ENCODE measurements at places on chromosomes 11 and 22.
A peak's percentile ranks its signal among the peaks of the same experiment; 100 is the strongest.

DNA sequence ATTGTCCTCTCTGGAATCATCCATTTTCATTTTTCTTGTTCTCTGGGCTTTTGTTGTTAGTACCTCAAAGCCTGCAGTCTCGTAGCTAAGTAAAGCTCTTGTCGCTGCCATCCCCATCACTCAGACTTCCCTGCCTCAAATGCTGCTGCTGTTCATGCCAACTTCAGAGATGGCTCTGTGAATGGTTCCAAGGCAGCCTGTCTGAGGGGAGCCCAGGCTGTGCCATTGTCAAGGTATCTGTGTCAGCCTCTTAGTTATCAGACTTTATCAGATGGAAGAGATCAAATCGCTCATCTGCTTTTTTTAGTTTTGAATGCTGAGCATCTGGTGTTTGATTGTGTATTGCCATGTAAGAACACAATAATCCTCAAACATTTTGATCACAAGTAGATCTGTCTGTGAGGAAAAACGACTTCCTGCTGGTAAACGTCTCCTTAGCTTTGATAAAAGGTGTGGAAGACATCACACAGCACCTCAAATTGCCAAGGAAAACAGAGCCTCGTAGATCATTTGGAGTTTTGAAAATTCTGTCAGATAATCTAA, 304.2 kb upstream of the ZC3H12C start:
- no peak for DNase-seq

DNA sequence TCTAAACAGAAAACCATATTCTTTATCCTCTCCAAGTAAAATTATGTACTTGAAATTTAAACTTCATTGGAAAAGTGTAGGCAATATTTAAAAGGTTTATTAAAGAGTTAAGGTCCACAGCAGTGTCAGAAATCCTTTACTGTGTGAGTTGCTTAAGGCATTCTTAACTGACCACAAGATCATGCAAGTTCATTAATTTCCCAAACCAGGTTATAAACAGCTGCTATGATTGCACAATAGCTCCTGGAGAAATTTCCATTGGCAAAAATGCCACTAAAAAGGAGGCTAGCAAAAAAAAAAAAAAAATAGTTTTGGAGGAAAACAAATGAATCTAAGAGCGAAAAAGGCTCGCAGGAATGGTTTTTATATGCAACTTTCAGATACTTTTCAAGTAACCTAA, 106.2 kb downstream of the ETS1 start:
- no peak for DNase-seq

- peak; percentile 70 for DNase-seq
Observed at GRCh38 chr22:46373921-46374662, 38.6 kb downstream of the TRMU start.

DNA sequence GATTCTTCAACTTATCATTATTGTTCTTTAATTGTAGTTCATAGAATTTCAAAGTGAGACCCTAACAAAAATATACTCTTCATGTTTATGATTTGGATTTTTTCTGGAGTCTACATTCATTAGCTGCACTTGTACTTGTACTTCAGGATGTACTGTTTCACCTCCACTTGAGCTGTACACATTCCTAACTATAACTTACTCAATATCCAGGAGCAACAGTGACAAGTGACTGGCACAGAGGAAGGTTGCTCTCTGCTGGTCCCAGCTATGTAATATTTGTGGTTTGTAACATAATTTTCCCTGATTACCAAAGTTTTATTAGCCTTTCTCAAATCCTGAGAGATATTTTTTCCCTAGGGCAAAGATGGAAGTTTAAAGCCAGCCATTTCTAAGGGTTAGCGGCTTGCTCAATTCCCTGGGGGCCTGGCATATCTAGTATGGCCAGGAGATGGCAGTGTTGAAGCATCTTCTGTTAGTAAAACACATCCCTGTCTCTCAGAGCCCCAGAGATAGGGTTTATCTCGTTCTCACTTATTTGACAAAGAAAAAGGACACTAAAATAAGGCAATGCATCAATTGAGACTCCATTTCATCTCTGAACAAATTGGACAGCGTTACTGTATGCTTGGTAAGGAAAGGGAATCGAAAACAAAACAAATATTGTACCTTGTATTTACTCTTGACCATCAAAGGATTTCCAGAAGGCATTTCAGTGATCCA, 14.2 kb downstream of the OR52A5 start:
- peak; percentile 67 for DNase-seq

DNA sequence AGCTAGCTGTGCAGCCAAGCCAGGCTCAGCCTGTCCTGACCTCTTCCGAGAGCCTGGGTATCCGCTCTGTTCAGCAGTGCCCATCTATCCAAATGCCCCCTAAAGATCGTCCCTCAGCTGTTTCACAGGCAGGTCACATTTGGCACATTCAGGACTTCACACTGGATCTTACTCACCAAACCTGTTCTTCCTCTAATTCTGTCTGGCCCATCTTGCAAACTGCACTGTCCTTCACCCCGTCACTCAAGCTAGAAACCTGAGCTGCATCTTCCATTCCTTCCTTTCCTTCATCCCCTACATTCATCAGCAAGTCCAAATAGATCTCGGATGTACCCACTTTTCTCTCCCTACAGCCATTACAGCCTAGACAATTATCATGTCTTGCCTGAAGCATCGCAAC, 60.7 kb upstream of the CSNK2A3 start:
- no peak for DNase-seq

DNA sequence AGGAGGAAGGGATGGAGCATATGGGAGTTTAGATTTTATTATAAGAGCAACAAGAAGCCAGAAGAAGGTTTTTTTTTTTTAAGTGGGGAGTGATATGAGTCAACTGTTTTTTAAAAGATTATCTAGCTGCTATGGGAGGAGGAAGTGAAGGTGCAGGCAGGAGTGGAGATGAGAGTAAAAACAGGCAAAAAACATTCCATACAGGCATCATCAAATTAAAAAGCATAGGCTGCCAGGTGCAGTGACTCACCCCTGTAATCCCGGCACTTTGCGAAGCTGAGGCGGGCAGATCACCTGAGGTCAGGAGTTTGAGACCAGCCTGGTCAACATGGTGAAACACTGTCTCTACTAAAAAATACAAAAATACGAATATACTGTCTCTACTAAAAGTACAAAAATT, 368.4 kb upstream of the MTNR1B start:
- DNase-seq: no peak

- no peak for DNase-seq
Observed at GRCh38 chr11:100459811-100460210, 227.3 kb upstream of the ARHGAP42 start.

DNA sequence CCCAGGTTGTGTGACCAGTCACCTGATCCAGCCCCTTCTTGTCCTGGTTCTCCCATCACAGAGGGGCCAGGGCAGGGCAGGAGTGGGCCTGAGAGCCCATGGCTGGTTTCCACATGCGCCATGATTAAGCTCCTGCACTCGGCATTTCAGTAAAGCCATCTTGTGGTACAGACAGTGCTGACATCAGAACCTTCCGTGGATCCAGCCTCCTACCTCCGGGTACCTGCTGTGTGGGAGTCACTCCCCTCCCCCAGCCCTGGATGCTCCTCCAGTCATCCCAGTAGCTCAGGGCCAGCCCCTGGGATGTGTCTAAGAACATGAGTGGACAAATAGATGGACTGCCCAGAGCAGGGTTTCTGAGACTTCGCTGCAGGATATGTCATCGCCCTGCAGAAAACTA, 22.1 kb upstream of the MGAT3 start:
- no peak for DNase-seq

GRCh38 chr11:128465946-128466705, 121.2 kb downstream of the ETS1 start:
- no peak for DNase-seq

GRCh38 chr11:47775240-47775869, 8.2 kb upstream of the FNBP4 start:
- DNase-seq: no peak

- DNase-seq: no peak
Observed at GRCh38 chr11:58963551-58964104, 24.3 kb downstream of the GLYATL1 start.

GRCh38 chr22:41976070-41976901, 7.0 kb downstream of the SEPTIN3 start:
- DNase-seq: no peak

DNA sequence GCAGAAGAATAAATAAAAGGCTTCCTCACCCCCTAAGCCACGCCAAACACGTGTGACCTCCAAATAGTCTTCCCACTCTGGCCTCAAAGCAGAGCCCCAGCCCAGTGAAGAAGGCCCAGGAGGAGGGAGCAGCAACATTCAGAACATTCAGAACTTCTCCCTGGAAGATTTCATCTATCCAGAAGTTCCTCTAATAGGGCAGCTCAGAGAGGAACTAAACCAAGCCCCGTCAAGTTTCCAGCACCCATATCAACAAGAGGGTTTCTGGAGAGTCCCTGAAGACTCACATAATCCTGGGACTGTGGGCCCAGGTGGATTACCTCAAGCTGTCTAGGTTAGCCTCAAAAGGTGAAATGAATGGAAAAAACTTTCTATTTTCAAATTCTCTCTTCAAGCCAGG, 39.4 kb downstream of the PC start:
- peak; percentile 3 for DNase-seq

- DNase-seq: no peak
Observed at GRCh38 chr11:14336507-14337503, 22.2 kb downstream of the RRAS2 start.

GRCh38 chr22:24579258-24579601, 13.6 kb downstream of the LRRC75B start:
- DNase-seq: no peak

DNA sequence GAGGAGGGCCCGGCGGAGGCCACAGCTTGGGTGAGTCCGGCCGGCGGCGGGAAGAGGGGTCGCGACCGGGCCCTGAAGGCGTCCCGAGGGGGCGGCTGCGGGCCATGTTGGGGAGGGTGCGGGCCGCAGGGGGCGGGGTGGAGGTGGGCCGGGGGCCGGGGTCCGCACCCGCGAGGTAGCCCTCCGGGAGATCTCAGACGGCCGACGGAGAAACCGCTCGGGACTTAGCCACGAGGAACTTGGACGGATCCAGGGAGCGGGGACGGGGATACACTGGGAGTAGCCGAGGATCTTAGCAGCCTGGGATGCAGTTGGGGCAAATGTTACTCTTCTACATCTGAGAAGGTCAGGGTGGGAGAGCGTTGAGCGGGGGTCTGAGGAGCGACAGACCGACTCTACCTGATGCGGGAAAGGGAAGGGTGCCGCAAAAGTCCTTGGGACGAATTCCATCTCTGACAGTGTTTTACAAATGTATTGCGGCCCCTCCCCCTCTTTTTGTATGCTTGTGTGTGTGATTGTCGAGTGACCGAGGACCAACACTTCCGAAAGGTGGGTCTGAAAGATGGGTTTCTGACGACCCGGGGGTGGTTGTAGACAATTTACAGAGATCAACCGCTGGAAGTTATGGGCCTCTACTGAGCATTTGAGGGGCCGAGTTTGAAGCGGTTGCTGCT, 658 bp downstream of the STIP1 start:
- no peak for DNase-seq

DNA sequence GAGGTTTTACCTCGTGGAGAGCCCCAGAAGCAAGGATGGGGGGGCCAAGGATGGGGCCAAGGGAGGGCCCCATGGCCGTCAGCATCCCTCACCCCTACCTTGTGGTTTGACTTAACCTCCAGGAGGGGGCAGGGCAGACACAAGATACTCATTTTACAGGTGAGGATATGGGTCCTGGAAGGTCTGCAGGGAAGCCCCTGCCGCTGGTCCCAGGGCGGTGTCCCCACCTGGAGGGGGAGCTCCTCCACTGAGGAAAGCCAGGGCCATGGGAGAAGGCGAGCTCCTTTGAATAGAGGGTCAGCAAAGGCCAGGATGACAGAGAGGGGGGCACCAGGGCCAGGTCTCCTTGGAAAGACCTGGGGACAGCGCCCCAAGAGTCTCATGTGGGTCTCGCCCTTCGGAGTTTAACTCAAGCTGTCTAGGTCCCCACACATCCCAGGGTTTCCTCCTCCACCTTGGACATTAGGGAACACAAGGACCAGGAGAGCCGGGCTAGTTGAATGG, 5.9 kb upstream of the ADORA2A start:
- DNase-seq: no peak

DNA sequence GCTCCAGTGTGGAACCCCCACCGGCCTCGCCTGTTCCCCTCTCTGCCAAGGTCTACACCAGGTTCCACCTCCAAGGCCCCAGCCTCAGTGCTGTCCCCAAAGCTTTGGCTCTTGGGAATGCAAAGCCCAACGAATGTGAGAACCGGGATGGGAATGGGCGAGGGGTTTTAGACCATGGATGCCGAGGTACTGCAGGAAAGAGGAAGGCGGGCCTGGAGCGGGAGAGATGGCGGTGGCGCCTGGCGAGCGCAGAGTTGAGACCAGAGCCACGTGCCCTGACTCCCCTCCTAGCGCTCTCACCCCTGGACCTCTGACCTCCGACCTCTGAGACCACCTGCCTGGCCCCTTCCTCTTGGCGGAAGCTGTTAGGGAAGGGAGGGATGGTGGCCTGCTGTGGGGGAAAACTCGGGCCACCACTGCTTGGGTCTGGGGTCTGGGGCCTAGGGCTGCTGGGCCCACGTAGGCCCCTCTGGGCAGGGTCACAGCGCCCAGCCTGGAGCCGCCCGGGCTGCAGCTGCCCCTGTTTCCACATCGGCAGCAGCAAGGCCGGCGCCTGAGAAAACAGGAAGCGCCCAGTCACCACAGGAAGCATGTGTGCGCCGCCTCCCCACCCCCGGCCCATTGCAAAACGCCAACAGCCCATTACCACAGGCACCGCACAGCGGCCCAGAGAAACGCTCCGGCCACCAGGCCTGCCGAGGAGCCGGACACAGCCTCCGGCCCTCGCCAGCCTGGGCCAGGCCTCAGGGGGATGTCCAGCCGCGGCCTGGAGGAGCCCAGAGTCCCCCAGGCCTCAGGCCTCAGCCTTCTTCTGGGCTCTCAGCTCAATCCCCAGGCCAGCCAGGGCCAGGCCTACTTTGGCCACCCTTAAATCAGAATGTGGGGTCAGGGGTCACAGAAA, 13.8 kb upstream of the SLC39A13 start:
- DNase-seq: peak; percentile 79

- no peak for DNase-seq
Observed at GRCh38 chr11:45319077-45319476, 32.9 kb upstream of the SYT13 start.

- no peak for DNase-seq
Observed at GRCh38 chr11:107405260-107405659, 52.4 kb downstream of the CWF19L2 start.

GRCh38 chr11:18027475-18027874, 14.6 kb upstream of the SERGEF start:
- DNase-seq: no peak
